ENCODE measurements at places on chromosomes 12 and 14. TPM values are rescaled to one million over a fixed set of nuclear protein-coding genes. Genes with fewer than 3 reads are reported as not detected.
A peak's percentile ranks its signal among the peaks of the same experiment; 100 is the strongest.

DNA sequence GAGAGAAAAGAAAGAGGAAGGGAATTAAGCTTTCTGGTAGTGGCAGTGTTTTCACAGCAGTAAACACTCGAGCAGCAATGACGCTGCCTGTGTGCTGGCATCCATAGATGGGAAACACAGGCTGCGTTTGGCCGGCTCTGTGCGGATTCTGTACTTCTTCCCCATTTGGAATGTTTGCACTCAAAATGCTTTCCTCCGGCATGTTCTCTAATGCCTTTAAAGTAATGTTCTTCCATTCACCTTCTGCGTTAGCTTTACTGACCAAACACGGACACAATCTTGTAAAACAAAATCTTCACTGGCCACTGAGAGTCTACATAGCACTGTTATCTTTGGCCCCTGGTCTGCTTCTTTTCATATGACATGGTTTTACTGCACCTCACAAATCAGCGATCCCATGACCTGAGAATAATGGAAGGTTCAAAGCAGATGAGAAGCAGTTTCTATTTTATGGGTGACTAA is 31.4 kb downstream of the DCP1B start:
- DNase-seq = peak; percentile 78
- H3K4me3 ChIP-seq = no peak overlapping the region

GRCh38 chr12:8697120-8697475 is 693 bp upstream of the RIMKLB start:
- peak overlapping the region; percentile 90 for H3K4me3 ChIP-seq
- H3K36me3 ChIP-seq = no peaks in the 10 kb centered on the region
- H3K27ac ChIP-seq = peak overlapping the region; percentile 89
- peaks cover 39% of the 10 kb centered on the region for H3K4me1 ChIP-seq
- DNase-seq = peak; percentile 78

GRCh38 chr12:109377139-109377685 is 29.5 kb downstream of the MYO1H start:
- DNase-seq = no peak
- H3K27ac ChIP-seq = no peak overlapping the region

DNA sequence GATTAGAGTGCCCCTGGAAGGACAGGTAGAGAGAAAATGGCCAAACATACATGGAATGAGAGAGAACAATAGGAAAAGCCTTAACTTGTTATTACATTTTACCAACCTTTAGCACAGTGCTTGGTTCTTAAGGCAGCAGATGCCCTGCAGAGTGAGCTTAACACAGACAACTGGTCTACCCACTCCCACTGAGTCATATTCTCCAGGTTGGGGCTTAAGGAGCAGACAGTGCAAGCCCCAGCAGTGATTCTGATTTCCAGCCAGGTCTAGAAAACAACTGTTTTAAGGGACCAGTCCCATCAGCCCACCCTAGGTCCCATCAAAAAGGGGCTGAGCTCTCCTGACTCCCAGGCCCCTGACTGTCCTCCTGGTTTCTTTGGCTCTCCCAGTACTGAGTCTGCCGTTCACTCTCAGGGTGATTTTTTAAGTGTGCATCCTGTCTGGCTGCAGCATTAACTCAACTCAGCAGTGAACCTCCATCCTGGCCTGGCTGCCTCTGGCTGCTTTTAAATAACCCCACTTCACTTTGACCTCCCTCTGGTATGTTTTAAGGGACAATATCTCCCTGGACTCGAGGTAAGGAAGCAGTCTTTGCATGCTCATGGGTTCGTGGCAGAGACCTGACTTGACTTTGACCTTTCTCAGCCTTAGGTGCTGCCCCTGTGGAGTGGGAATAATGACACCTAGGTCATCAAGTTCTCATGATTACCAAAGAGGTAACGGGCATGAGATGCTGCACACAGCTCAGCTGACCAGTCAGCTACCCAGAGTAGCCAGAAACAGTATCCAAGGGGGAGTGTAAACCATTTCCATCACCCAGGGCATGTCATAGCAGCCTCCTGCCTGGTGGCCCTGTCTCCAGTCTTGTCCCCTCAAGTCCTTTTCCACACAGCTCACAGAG is 210.7 kb upstream of the PWP1 start:
- H3K27ac ChIP-seq = no peak overlapping the region
- no peaks in the 10 kb centered on the region for H3K36me3 ChIP-seq
- H3K27me3 ChIP-seq = no peaks in the 10 kb centered on the region
- H3K4me1 ChIP-seq = no peaks in the 10 kb centered on the region
- DNase-seq = no peak
- no peak overlapping the region for H3K4me3 ChIP-seq

DNA sequence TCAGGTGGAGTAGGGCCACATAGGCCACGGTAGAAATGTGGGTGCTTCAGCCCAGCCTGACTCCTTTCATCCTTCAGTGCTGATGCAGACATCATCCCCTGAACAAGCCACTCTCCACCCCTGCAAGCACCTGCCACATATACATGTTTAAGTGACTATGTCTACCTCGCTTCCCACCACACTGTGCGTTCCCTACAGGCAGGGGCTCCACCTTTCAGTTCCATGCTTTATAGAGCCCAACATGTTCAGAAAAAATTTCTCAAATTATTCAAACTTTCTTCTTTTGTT is 11.6 kb downstream of the SLC7A7 start:
- no peak overlapping the region for H3K4me3 ChIP-seq
- no peaks in the 10 kb centered on the region for H3K36me3 ChIP-seq
- no peak overlapping the region for H3K27ac ChIP-seq
- H3K27me3 ChIP-seq = no peaks in the 10 kb centered on the region

DNA sequence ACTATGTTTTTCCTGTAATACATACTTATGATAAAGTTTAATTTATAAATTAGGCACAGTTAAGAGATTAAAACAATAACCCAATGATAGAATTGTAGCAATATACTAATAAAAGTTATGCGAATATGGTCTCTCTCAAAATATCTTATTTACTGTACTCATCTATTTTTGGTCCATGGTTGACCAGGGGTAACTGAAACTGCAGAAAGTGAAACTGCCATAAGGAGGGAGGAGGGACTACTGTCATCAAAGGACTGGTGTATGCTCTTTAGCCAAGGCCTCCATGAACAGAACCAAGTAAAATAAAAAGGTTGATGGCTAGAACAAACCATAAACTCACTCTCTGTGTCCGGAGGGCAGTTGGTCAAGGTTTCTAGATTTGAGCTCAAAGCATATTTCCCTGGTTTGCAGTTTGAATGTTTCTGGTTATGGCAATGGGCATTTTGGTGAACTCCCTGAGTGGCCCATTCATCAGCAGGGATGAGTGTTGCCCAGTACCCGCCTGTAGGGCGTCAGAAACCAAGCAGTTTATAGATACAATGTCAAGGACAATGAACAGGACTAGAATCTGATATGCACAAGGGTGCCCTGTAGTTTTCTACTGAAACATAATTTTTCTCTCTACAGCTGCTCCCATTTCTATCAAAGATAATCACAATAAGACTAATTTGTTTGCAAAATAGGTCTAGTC is 19.8 kb downstream of the LEMD3 start:
- DNase-seq = no peak
- no peaks in the 10 kb centered on the region for H3K27me3 ChIP-seq
- no peaks in the 10 kb centered on the region for H3K36me3 ChIP-seq
- peaks cover 58% of the 10 kb centered on the region for H3K4me1 ChIP-seq
- no peak overlapping the region for H3K4me3 ChIP-seq

- no peak for DNase-seq
- H3K27ac ChIP-seq = no peak overlapping the region
- no peaks in the 10 kb centered on the region for H3K36me3 ChIP-seq
- no peak overlapping the region for H3K4me3 ChIP-seq
- H3K4me1 ChIP-seq = no peaks in the 10 kb centered on the region
Observed at GRCh38 chr14:48914921-48915320, 671.3 kb downstream of the RPS29 start.

- H3K27ac ChIP-seq = no peak overlapping the region
- H3K36me3 ChIP-seq = no peaks in the 10 kb centered on the region
- no peak overlapping the region for H3K4me3 ChIP-seq
Observed at GRCh38 chr12:4855121-4855924, 54.4 kb upstream of the KCNA1 start.

The GLIPR1L1 gene
- total RNA-seq = not detected

The LIN7A gene
- 15.6 TPM for total RNA-seq

The NAV3 gene
- total RNA-seq = 4.7 TPM
